ENCODE measurements at places on chromosomes 1 and 21.

GRCh38 chr21:44499631-44500030 is 40.4 kb downstream of the KRTAP10-1 start:
- DNase-seq = no peak

DNA sequence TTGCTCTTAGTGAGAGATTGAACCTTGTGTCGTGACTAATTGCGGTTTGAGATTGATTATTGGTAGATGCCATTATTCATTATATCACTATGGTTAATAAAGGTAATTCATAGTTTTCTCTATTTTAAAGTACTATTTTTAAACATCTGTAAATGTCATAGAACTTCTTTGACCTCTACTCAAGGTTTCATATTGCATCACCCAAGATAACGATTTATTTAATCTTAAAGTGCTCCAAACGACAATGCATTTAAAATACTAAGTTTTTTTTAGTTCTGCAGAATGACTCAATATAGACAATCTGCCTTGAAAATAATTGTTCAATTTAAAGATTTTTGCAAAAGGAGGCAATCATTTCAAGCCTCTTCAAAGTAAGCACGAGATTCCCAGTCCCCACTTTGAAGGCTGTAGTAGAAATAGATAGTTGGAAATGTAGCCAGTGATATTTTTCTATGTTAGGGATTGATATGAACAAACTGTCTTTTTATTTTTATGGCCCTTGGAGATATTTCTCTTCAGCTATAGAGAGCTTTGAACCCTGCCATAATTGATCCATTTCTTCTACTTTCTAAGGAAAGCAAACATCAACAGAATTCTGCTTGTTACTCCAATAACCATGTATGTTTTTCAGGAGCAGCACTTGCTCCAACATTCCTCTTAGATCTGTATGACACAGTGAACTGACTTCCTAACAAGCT is 114.2 kb upstream of the PALMD start:
- no peak for DNase-seq

DNA sequence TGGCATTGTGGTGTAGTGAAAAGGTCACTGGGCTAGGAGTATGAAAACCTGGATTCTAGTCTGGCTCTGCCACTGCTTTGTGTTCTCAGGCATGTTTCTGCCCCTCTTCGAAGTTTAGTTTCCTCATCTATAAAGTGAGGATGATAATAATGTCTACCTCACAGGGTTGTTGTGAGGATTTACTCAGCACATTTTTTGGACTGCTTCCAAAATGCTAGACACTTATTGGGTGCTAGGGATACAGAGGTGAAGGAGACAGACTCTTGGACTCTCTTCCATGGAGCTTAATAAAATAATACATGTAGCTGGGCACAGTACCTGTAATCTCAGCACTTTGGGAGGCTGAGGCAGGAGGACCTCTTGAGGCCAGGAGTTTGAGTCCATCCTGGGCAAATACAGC is 3.6 kb downstream of the KIF2C start:
- no peak for DNase-seq

- no peak for DNase-seq
Observed at GRCh38 chr1:184759112-184759511, 4.5 kb upstream of the EDEM3 start.

DNA sequence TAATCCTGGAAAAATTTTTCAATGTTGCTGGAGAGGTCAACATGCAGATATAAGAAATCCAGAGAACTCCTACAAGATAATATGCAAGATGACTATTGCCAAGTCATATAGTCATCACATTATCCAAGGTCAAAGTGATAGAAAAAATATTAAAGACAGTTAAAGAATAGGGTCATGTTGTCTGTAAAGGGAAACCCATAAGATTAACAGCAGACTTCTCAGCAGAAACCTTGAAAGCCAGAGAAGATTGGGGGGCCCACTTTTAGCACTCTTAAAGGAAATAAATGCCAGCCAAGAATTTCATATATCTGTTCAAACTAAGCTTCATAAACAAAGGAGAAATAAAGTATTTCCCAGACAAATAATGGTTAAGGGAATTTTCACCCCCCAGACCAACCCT is 64.1 kb downstream of the PTGFR start:
- no peak for DNase-seq

- no peak for DNase-seq
Observed at GRCh38 chr1:203655671-203656070, 29.0 kb downstream of the ATP2B4 start.
